ENCODE measurements at places on chromosomes 2 and 18.

DNA sequence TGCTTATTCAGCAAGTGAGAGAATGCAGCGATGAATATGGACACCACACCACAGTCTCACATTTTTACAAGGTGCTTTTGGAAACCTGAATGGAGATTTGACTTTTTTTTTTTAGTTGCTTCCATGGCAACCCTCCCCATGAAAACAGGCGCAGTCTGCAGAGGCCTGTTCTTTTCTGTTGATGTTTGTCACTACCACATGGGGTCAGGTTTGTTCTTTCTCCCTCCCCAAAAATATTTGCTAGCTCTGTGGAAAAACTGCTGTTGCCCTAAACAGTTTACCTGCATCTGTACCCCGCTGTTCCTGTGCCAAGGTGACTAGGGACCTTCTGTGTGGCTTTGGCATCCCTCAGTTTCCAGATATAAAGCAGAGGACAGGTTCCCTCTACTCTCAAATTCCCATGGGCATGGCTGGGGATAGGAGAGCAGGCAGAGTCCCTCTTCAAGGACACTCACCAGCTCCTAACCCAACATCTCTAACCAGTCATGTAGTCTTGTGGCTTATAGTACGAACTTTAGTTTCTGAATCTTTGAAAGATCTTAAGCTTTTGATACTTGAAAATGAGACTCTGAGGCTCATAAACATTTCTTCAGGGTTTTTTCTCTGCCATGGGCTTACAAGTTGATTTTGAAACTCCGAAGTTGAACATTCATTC is 14.7 kb upstream of the MAPRE2 start:
- DNase-seq: no peak

- no peak for DNase-seq
Observed at GRCh38 chr2:219631406-219631891, 4.0 kb downstream of the SLC4A3 start.

GRCh38 chr2:240128608-240129145 is 7.4 kb downstream of the COPS9 start:
- no peak for DNase-seq

- no peak for DNase-seq
Observed at GRCh38 chr18:79413025-79413424, 17.3 kb downstream of the NFATC1 start.
